Stimulated activated CD4-positive, alpha-beta T cell treated with anti-CD3 and anti-CD28 coated beads, Interleukin-15, amount 100 ng/mL, for 1 hour (primary cell): ENCODE measurements at places on chromosomes 12 and 14.

DNA sequence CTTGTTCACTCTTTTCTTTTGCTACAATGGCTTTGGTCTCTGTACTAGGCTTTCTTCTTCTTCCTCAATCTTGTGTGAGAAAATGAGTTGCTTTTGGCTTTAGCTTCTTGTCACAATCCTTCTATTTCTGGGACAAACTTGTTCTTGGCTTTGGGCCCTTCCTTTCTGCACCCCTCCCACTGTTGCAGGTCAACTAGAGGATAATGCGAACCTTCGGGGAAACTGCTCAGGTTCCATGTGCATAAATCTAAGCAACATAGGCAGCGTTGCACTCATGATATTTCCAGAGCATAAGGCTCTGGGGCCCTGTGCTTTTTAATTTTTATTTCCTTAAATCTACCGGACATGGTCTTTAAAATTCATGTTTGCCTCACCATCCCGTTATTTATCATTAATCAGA lies 89.8 kb upstream of the LRIG3 start:
- DNase-seq: no peak

DNA sequence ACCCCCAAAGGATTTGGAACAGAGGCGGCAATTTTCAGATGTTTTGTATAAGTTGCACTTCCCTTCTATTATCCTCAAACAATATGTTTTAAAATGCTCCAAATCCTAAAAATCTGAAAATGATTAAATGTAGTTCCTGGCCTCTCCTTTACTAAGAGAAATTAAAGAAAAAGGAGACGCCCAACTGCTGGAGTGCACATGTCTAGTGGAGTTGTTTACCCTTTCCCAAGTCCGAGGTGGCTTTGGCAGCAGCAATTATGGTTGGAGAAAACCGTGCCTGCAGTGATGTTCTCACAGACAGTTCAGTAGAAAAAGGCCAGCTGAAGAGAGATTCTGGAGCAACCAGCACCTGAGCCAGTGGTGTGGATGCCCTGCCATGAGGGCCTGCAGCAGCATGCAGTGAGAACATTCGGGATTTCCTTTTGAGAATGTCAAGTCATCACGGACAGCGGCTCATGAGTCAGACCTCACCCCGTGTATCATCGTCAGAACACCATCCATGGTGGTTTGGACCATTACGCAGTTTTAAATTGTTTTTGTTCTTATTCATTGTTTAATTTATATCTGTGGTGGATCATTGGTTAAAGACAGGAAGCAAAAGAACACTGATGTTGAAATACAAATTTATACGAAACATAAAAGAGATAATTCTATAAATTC lies 179.0 kb upstream of the KRR1 start:
- DNase-seq: no peak

GRCh38 chr14:61632807-61633206 lies 62.5 kb upstream of the HIF1A start:
- no peak for DNase-seq

DNA sequence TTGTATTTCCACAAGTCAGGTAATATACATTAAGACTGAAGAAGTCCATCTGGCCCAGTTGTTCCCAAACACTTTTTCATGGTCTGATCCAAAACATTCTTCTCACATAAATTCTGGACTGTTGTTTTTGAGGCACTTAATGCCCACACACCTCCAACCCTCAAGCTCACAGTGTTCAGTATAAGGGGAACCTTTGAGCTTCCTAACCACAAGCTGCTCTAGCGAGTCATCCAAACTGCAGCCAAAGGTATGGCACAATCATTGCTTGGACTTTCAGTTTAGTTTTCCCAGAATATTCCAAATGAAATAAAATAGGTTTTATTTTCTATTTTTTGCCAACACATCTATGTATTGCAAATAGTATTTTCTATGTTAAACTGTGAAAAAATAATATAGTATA lies 103.0 kb downstream of the PUS7L start:
- no peak for DNase-seq
